Globus pallidus (tissue), 1 donor: ENCODE measurements at places on chromosomes 1 and 21.
A peak's percentile ranks its signal among the peaks of the same experiment; 100 is the strongest.

- no peak for DNase-seq
Measured at GRCh38 chr1:11985851-11986250, 5.6 kb downstream of the MFN2 start.

- DNase-seq, result no peak
Measured at GRCh38 chr1:209473025-209473424, 110.5 kb upstream of the CAMK1G start.

GRCh38 chr1:84598418-84598817 is 24.2 kb upstream of the CTBS start:
- DNase-seq, result no peak

DNA sequence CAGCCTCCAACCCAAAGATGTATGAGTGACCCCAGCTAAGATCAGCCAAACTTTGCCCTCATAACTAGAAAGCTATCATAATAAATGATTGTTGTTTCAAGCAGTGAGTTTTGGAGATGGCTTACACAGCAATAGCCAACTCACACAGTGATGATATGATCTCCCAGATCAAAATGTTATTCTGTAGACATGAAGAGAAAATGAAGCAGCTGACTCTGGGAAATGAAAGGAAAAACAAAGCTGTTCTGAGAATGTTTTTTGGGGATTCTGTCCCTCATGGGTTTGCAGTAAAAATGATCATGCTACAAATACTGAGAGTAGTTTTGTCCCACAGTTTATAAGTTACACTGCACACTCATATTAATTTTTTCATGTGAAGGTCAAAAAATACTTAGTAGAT is 617.8 kb downstream of the MRPL39 start:
- no peak for DNase-seq

DNA sequence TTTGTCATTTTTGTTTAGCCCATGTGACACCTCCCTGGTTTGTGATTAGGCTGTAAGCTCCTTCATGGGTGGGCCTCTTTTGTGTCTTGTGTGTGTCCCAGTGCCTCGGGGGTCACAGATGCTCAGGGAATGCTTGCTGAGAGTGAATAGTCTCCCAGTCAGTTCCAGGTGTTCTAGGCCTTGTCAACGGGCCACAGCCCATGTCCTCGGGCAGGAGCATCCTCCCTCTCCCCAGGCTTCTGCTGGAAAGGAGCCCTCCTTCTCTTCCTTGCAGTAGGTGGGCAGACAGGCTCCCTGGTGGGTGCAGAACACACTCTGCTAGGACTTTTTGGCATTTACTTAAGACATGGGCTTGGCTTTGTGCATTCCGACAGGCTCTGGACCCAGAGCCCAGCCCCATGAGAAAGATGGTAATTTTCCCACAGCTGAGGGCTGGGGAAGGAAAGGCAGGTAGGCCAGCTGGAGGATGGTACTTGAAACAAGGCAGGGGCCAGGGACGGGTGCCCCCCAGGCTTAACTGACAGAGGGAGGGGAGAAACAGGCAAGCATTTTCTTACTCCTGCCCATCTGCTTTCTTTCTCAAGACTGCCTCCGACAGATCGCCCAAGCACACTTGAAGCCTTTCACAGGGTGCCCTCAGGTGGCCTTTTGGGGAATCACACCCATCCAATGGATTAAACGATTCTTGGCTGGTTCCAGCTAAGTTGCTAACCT is 7.1 kb upstream of the CPLANE2 start:
- peak; percentile 58 for DNase-seq

- DNase-seq, result no peak
Measured at GRCh38 chr1:54610601-54611580, 12.4 kb downstream of the FAM151A start.

DNA sequence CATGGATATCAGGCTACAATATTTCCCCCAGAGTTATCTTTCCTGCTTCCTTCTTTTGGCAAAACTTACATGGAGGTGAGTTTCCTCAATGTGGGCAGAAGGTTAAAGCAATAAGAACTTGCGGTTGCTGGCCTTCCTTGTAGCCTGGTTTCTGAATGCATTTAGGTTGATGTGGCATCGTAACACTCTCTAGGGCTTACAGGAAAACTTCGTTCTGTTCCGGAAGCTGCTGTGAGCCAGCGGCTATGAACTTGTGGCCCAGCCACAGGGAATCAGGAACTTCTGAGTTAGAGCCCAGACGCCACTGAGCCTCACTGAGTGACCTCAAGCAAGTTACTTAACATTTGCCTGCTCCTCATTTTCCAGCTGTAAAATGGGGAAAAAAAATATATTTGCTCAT is 623.4 kb upstream of the ADAMTS5 start:
- no peak for DNase-seq

DNA sequence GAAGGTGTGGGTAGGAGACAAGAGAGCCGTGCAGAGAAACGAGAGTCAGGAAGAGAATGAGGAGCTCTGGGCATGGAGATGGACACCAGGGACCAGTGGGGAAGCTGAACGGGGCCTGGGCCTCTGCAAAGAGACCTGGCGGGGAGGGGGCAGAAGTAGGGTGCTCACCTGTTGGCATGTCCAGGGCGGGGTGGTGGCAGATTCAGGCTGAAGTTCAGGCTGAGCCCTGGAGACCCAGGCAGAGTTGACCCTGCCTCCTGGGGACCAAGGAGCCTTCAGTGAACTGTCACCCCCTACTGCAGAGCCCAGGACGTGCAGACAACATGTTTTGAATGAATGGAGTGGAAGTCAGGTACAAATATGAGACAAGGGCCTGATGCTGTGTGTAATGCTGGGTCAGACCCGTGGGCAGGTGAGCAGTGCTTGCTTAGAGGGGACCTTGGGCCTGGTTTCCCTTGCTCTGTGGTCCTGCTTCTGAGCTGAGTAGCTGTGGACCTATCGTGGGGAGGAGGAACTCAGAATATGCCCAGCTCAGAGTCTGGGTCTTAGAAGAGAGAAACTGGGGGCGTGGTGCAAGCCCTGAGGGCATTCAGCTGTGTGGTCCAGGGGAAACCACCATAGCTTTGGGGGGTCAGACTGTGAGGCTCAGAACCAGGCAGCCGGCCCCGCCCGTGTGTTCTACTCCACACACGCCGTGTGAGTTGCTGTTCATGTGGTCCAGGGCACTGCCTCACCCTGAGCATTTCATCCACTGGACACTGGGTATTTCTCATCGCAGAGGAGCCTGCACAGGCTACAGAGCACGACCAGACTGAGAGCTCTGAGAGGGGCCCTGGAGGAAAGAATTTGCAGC is 21.3 kb upstream of the UMODL1 start:
- no peak for DNase-seq

DNA sequence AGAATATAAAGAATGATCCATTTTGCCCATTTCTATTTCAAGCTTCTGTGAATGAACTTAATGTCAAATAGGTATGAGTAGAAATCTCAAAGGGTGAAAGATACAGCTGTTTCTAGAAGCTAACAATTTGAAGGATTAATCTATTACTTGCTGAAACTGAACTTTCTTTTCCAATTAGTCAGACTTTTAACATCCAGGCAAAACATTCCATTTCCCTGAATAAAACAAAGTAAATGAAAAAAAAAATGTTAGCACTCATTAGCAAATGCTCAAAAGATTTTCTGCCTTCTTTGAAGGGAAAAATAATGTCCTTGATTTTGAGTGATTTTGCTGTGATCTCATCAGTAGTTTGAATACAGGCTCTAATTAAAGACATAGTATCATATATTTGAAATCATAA is 447.6 kb upstream of the PRMT6 start:
- DNase-seq, result no peak

DNA sequence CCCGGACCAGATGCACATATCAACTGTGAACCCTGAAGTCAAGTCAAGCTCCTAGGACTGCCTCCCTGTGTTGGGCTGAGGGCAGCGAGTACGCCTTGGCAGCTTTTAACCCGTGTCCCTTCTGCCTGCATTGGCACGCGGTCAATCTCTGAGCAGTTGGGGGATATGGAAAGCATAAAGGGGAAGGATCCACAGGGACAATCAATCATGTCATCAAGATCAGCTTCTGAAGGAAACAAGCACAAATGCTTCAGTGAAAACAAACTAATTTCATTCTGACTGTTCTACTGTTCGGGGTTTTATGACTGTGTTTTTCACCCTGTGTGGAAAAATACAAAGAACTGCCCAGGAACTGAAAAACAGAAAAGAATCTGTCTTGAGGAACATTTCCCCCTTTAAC is 106.2 kb downstream of the RUNX1 start:
- no peak for DNase-seq

GRCh38 chr1:24795236-24795635 is 50.0 kb downstream of the CLIC4 start:
- no peak for DNase-seq
